Activated CD4-positive, alpha-beta T cell treated with anti-CD3 and anti-CD28 coated beads, Interleukin-2, amount 50 U/mL, for 4 hours (primary cell): ENCODE measurements at places on chromosomes 2 and 18.

GRCh38 chr2:70887550-70888246 is 48.0 kb upstream of the ATP6V1B1 start:
- DNase-seq = no peak

- no peak for DNase-seq
Observed at GRCh38 chr2:121101093-121101715, 183.8 kb downstream of the TFCP2L1 start.

GRCh38 chr2:176150584-176151441 is 537 bp upstream of the HOXD4 start:
- DNase-seq = no peak

- DNase-seq = no peak
Observed at GRCh38 chr2:134275058-134275862, 21.4 kb downstream of the MGAT5 start.

- DNase-seq = no peak
Observed at GRCh38 chr2:77484026-77484425, 38.1 kb downstream of the LRRTM4 start.

- DNase-seq = peak; percentile 21
Observed at GRCh38 chr18:70491734-70492348, 203.0 kb downstream of the SOCS6 start.

DNA sequence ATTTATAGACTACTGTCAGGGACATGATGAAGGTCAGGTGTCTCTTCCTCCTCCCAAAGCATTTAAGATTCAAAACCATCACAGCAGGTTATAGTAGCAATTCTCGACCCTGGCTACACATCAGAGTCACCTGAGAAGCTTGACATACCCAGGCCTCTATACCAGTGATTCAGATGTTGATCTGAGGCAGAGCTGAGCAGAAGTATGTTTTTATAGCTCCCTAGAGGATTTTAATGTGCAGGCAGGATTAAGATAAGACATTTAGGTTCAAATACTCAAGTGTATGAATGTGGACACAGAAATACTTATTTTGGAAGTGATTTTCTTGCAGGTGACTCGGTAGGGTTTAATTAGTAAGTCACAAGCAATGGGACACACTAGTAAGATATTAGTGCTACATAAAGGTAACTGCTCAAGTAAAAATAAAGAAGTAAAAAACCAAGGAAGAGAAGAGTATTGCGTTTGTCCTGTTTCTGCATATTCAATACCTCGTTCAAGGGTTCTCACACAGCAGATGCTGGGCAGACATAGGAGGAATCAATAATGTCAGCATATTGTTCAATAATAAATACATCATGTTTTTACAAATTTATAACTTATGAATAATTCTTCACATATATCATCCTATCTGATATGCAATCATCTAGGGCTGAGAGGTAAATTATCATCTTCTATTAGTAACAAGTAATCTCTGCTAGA is 7.0 kb downstream of the GCFC2 start:
- no peak for DNase-seq

DNA sequence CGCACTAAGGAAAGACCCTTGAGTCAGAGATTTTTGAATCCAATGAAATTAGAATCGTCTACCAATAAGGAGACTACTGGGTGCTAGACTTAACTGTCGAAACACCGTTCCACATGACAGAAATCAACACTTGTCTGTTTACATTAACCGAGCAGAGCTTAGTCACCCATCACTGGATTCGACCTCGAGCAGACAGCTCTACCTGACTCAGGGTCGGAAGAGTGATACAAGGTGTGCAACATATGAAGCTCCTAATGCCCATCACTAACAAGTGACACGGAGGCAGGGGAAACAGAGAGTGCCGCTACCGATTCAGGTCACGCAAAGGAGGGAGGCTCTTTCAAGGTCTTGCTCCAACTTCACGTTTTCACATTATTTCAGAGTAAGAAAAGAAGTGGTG is 54.2 kb upstream of the FZD5 start:
- no peak for DNase-seq

- DNase-seq = no peak
Observed at GRCh38 chr2:75493230-75493629, 67.5 kb downstream of the EVA1A start.

- DNase-seq = no peak
Observed at GRCh38 chr2:137190411-137191195, 425.3 kb downstream of the THSD7B start.

DNA sequence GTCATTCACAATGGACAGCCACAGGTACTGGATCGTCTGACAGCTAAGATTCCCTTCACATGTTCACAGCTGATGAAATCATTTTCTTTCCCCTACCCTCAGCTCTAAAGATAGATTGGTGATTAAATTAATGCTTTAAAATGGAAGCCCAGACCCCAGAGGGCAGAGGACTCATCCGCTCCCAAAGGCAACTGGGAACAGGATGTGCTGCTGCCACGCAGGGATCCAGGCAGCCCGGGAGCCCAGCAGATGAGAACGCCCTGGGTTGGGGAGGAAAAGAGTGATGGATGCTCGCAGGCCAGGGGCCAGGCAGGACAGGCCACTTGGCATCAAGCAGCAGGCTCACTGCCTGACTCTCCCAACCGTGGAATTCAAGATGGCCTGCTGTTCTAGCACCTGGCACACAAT is 41.3 kb downstream of the HDHD2 start:
- DNase-seq = no peak

DNA sequence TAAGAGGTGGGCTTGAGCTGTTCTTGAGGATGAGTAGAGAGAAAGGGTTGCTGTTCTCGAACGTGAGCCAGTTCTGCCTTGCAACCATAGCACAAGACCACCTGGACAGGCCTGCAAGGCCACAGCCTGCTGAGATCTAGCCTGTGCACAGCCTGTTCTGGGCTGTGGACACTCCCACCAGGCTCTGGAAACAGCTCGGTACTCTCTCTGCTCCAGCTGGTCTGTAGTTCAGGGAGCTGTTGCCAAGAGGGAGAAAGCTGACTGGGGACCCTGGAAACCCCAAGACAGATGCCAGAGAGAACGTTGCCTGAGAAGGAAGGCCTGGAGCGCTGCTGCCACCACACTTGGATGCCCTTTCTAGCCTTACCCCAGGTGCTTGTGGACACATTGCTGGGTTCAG is 69.8 kb downstream of the CTIF start:
- DNase-seq = no peak

DNA sequence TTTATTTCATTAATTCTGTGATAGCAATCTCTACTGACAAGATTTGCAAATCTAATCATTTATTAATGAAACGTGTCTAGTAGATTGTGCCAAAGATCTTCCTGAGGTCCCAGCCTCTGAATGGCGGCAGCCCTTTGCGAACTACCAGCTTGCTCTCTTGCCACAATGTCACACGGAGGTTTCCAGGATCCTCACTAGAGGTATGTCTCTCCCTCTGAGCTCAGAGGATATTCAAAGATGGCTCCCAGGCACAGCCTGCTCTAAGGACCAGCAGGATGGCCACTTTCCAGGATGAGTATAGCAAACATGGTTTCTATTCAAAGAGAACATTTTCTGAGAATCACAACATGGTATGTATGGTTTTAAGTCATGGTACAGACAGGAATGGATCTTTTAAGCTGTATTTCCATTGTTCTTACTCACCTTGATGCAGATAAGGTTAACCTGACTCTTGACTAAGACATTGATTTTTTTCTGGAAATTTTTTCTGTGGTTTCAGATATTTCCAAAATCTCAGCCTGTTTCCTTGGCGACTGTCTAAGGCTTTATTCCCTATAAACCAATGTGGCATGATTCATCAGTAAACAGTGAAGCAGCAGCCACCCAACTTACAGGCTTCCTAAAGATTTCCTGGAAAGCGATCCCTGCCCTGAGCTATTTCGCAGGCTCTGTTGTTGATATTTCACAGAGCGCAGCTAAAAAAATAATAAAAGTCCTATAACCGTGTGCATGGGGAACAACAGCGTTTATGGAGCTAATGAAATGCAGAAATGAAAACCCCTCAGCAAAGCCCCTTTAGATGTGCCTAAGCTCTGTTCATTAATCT is 54.1 kb upstream of the KLF7 start:
- no peak for DNase-seq

DNA sequence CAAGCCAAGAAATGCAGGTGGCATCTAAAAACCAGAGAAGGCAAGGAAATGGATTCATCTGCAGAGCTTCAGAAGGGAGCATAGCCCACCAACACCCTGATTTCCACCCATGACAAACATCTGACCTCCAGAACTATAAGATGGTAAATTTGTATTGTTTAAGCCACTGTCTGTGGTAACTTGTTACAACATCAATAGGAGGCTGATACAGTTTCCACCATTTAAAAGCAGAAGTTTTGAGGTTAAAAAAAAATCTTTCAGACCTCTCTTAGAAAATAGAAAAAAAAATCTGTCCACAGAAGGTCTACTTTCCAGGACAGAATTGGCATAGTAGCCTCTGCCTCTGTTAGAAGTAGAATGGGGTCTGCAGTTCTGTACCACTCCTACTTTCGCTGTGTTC is 37.2 kb downstream of the SLC40A1 start:
- DNase-seq = no peak

GRCh38 chr2:120148669-120149068 is 74.5 kb downstream of the TMEM185B start:
- no peak for DNase-seq

GRCh38 chr18:5146093-5146492 is 51.0 kb downstream of the AKAIN1 start:
- no peak for DNase-seq

GRCh38 chr18:80108121-80108536 is 933 bp upstream of the ADNP2 start:
- DNase-seq = no peak

DNA sequence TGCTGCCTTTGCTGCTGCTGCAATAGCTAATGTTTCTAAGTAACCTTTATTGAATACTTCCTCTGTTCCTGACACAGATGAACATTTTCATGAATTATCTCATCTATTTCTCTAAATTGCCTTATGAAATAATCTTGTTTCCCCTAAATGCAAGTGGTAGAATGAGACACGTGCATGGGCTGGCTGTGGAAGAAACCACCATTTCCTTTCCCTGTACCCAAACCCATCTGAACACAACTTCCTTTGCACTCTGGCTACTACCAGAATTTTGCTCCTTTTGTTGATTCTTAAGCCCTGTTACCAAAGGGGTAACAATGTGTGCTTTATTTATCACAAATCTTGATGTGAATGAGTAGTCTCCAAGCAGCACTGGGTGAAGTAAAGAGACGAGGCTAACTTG is 29.2 kb downstream of the AKAIN1 start:
- DNase-seq = no peak

- DNase-seq = no peak
Observed at GRCh38 chr2:68861330-68861729, 9.9 kb downstream of the BMP10 start.

DNA sequence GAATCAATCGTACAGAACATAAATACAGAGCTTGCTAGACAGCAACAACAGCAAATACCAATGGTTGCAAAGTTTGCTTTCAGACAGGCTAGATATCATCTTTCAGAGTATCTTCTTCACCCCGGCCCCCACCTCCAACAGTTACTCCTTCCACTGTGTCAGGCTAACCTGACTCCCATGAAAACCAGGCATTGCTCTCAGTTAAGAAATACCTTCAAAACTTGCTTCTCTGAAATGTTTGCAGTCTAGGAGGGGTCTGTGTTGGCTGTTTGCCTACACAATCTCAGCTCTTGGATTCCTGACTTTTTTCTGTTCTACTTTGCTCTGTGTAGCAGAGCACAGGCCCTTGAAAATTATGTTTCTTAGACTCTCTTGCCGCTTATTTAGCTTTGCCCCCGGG is 599.5 kb upstream of the SYT4 start:
- no peak for DNase-seq

- DNase-seq = no peak
Observed at GRCh38 chr2:23568626-23569190, 183.7 kb downstream of the KLHL29 start.

DNA sequence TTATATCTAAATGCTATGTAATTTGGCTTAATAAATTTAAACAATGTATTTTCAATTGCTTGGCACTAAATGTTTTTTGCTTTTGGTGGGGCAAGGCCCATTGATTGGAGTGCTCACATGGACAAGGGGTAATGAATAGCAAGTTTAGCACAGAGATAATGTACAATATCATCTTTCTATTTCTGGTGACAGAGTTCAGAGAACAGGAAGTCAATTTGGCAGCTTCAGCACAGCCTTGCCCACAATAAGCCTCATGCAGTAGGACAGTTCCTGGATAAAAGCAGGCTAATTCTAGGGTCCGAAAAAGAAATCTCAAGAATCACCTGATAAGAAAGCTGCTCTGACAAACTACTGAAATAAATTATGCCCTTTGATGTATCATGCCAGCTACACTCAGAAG is 443.9 kb upstream of the FSHR start:
- no peak for DNase-seq

DNA sequence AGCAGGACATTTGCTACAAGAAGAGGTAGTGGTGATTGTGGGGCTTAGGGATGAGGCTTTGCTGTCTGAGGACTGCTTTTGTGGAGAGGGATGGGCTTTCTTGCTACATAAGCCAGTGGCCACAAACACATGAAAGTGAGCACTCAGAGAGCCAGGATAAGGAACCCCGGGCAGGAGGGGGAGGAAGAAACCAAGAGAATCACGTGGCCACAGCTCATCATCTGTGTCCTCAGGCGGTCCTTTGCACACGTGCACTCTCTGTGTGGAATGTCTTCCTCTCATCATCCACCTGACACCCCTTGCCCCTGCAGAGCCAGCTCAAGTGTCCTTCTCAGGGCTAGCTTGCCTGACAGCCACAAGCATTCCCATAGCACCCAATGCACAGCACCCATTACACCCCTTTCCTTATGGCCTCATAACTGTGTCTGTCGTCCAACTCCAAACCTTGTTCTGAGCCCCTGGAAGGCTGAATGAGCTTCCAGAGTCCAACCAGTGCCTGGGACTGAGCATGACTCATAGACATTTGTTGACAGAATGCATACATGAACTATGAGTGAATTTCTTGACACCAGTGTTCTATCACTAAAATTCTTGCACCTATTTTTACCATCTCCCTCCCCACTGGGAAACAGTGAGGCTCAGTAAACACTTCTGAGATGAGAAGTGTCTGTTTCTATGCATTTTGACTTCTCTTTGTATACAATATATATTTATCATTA is 398.3 kb downstream of the ALK start:
- no peak for DNase-seq

DNA sequence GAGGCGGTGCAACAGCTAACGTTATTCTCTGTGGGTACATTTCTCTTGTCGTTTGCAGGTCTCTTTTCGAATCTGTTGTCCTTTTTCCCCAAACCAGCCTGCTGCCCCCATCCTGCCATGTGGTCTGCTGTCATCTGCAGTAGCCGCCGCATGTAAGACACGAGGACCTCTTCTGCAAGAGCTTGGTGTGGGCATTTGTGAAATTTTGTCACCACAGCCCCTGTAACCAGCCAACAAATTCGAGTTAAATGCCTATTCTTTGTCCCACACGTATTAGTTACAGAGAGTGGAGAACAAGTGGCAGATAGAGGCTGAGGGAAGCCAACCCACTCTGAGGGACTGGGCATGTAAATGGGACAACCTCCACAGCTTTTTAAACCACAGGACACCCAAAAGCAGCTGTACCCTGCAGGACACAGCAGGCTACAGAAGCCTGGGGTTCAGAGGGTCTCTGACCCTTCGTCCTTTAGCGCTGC is 35.0 kb downstream of the ITGA6 start:
- no peak for DNase-seq

- no peak for DNase-seq
Observed at GRCh38 chr18:39842366-39842914, 2112.6 kb upstream of the PIK3C3 start.
